Frontal cortex (tissue), 4 donors: ENCODE measurements at places on chromosomes 3 and 15.

GRCh38 chr3:97937205-97937604 is 35.0 kb downstream of the RIOX2 start:
- no peak for DNase-seq

GRCh38 chr15:91956026-91956723 is 102.7 kb downstream of the SLCO3A1 start:
- DNase-seq, result no peak

GRCh38 chr3:557972-558371 is 361.4 kb downstream of the CHL1 start:
- DNase-seq, result no peak

- no peak for DNase-seq
These were observed 229.3 kb upstream of the UBE2E1 start for GRCh38 chr3:23576379-23576959.

DNA sequence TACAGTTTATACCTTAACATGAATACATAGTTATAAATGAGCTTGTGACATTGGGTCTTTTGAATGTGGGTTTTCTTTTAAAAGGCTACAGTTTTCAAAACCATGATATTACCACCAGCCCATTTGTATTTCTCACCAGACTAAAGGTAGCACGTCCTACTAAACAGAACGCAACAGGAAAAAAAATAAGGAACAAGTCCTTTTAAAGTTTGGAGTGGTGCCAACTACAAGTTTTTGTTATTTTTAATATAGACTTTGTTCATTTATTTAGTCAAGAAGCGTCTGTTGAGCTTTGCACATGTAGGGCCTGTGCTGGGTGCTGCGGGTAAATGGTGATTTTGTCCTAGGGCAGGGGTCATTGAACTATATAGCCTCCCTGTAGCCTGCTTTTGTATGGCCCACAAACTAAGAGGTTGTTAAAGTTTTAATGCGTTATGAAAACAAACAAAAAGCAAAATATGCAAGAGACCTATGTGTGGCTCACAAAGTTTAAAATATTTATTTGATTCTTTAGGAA is 164.4 kb downstream of the GHSR start:
- no peak for DNase-seq

- DNase-seq, result no peak
These were observed 165.8 kb downstream of the NUP210 start for GRCh38 chr3:13254028-13254951.

- no peak for DNase-seq
These were observed 54.0 kb downstream of the MOBP start for GRCh38 chr3:39521456-39521855.

- no peak for DNase-seq
These were observed 47.8 kb downstream of the KBTBD8 start for GRCh38 chr3:67045711-67046465.

GRCh38 chr15:37019479-37020433 is 80.6 kb downstream of the MEIS2 start:
- DNase-seq, result no peak

DNA sequence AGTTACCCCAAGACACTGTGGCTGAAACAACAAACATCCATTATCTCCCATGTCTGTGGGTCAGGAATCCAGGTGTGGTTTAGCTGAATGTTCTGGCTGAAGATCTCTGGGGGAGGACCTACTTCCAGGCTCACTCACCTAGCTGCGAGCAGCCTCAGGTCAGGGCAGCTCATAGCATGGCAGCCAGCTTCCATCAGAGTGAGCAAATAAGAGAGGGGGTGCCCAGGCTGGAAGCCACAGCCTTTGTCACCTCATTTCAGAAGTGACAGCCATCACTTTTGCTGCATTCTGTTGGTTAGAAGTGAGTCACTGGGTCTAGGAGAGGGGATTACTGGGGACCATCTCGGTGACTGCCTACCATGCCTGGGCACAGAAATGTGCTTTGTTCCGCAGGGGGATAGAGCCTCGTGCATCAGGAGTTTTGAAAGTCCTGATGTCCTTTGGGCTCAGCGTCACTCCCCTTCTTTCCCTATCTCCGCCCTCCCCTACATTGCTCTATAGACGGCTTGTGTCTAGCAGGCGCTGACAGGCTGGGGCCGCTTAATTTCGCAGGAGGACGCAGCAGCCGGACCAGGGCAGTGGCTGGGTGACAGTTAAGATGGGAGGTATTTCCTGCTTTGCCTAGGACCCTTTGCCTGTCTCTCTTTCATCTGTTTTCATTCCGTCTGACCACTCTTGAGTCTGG is 25.4 kb downstream of the TGM4 start:
- DNase-seq, result no peak

DNA sequence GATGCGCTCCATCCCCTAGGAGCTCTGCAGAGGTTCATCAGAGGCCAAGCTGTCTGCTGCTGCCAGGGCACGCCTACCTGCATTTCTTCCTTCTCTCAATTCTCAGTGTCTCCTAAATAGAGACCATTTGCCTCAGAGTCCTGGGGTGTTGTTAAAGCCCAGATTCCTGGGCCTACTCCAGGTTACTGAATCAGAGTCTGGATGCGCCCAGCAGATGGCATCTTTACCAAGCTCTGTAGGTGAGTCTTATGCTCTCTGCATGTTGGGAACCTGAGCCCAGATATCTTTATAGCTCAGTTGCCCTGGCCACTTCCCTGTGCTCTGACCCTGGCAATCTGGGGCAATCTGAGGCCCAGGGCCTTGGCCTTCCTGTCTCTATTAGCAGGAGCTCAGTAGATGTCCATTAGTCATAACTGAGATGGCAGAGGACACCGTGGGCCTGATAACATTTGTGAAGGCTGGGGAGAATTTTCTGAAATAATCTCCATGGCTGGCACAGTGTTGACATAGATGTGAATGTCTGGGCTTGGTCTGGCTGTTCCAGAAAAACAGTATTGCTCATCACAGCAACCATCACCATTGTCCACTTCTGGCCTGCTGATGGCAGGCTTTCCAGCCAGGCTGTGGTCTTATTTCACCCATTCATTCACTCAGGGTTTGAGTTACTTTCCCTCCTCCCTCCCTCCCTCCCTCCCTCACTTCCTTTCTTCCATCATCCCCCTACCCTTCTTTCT is 13.3 kb upstream of the RBP1 start:
- no peak for DNase-seq

GRCh38 chr3:46549408-46549904 is 16.6 kb downstream of the LRRC2 start:
- DNase-seq, result no peak

- DNase-seq, result no peak
These were observed 112.8 kb downstream of the LPP start for GRCh38 chr3:188266562-188267274.

- DNase-seq, result no peak
These were observed 9.3 kb downstream of the MSL2 start for GRCh38 chr3:136186846-136187245.

DNA sequence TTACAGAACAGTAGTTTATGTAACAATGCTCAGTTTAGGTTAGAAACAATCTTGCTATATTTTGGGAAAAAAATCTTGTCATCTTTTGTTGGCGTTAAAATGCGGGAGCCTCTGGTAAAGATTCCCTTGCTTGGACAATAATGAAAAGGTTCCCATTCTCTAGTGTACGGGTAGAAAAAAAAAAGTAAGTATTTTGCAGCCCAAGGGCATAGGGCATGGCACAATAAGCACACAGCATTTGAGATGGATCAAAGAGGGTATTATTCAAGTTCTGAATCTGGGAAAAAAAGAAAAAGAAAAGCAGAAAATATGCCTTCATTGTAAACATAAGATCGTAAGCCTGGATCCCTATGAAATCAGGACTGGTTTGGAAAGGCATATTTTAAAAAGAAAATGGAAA is 408.6 kb upstream of the ROBO2 start:
- DNase-seq, result no peak

GRCh38 chr3:126668450-126669401 is 13.8 kb upstream of the TXNRD3 start:
- no peak for DNase-seq

DNA sequence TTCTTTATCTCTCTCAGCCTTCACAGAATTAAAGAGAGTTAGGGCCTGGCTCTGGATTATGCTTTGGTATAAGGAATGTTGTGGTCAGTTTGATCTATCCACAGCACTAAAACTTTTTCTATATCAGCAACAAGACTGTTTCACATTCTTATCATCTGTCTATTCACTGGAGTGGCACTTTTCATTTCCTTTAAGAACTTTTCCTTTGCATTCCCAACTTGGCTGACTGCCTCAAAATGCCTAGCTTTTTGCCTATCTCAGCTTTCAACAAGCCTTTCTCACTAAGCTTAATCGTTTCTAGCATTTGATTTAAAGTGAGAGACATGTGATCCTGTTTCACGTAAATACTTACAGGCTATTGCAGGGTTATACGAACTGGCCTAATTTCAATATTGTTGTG is 471.8 kb downstream of the GBE1 start:
- DNase-seq, result no peak
